ENCODE measurements at places on chromosomes 7 and 10.
A peak's percentile ranks its signal among the peaks of the same experiment; 100 is the strongest.

DNA sequence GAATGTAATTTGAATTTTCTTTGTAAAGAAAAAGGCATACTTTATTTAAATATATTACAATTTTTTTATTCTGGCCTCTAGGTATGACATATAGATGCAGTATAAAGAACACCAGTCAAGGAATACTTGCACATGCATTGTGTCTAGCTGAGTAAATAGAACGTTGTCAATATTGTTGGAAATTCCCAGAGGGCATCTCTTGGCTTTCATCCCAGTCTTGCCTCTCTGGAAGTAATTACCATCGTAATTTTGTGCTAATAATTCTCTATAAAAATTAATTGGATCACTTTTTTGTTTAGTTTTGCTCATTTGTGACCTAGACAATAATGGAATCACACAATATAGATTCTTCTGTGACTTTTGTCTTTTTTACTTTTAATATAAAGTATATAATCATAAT, 1052.3 kb upstream of the CELF2 start:
- DNase-seq, result no peak

- DNase-seq, result no peak
These were observed 35.1 kb downstream of the SEM1 start for GRCh38 chr7:96674565-96674964.

DNA sequence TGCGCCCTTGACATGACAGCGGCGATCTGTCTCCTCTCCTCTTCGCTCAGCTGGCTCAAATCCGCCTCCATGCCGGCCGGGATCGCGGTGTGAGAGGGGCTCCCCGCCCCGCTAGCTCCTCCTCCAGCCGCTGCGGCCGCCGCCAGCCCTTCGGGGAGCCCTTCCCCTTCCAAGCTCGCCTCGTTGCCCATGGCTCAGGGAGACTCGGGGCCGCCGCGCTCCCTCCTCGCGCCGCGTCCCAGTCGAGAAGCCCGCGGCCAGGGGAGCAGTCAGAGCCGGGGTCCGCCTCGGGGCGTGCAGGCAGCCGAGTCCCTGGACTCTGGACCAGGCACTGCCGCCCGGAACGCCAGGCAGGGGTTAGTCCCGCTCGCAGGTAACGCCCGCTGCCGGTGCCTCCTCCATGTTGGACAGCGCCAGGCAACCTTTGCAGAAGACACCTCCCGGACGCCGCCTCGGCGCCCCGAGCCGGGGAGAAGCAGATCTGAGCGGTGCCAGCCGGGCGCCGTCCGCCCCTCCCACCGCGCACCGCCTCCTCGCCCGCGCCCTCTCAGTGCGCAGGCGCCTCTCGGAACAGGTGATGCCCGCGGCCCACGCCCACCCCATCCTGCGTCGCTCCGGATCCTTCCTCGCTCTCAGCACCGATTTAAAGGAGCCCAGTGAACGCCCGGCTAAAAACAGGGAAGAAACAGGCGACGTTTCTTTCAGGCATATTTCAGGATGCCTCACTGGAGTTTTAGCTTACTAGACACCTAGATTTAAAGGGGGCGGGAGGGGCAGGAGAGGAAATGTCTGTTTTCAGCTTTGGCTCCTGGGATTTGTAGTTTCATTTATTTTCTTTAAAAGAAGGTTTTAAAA, at the start of gene PCLO:
Gene PCLO (minus strand): TSS at position 483 of the 855 bp plus-strand sequence. CDS start 292 bp downstream, at position 191.
- peak; percentile 88 for DNase-seq

GRCh38 chr7:143048827-143049226, 3.3 kb upstream of the OR6V1 start:
- DNase-seq, result peak; percentile 48

DNA sequence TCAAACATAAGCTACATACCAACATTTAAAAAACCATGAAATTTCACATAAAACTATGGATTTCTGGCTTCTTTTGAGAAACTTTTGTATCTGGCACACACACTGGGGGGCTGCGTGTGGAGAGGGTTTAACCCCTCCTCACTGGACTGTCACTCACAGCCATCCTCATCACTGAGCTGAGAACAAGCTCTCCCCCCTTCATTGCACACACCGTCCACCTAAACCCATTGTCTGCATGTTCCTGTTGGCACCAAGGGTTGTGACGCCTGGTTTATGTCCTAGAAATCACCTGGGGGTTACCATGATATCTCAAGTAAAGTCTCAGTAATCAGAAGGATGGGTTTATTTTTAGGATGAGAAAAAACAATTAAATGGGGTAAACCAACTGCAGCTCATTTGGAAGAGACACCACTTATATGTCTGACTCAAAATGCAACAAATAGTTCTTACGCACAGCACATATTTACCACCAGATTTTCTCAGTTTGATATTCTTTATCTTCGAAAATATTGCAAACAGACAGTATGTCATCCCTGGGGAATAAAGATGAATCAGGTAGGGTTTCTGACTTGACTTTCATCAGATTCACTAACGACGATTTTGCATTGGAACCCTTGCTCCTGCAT, 218.5 kb upstream of the KLF6 start:
- no peak for DNase-seq

GRCh38 chr7:154860621-154861375, 142.1 kb downstream of the PAXIP1 start:
- DNase-seq, result no peak

DNA sequence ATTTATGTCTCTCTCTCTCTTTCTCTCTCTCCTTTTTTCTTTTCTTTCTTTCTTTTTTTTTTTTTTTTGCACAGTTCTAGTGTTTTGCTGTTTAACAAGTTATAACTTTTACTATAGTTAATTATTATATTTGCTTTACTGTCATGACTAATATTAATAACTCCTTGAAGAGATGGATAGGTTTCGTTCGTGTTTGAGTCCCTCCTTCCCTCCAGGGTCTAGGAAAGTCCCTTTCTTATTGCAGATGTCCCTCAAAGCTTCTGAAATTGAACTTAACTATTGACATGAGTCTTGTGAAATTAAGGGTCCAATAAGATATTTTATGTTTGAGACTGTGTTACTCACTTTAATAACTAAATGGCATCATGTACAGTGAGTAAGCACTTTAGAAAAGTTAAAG, 131.4 kb downstream of the PLXDC2 start:
- DNase-seq, result no peak
